ENCODE measurements at places on chromosomes 12 and 14. TPM values are rescaled to one million over a fixed set of nuclear protein-coding genes. Genes with fewer than 3 reads are reported as not detected.

Gene TMCC3
- 48.1 TPM for total RNA-seq

Gene LRFN5
- 13.3 TPM for total RNA-seq

GRCh38 chr12:120092551-120093335, 23.8 kb downstream of the RAB35 start:
- H3K27ac ChIP-seq = no peak overlapping the region
- H3K4me1 ChIP-seq = peaks cover 8% of the 10 kb centered on the region
- H3K4me3 ChIP-seq = no peak overlapping the region

Gene MFAP5
- total RNA-seq = 0.31 TPM

Gene TAS2R42
- not detected for total RNA-seq

- H3K4me1 ChIP-seq = no peaks in the 10 kb centered on the region
- DNase-seq = no peak
- H3K27ac ChIP-seq = no peak overlapping the region
Measured at GRCh38 chr14:77812028-77812427, 12.1 kb downstream of the ADCK1 start.
